Chondrocyte (in vitro differentiated cells): ENCODE measurements at places on chromosomes 4 and X. TPM values are rescaled to one million over a fixed set of nuclear protein-coding genes. Genes with fewer than 3 reads are reported as not detected.

The FGF2 gene
- 25.0 to 26.2 TPM (median 25.1 TPM) in 3 replicates for total RNA-seq

The SYNPO2 gene
- total RNA-seq: 12.3 to 21.5 TPM (median 20.7 TPM) in 3 replicates

The TRPC5OS gene
- total RNA-seq: not detected in 3 replicates

The RENBP gene
- total RNA-seq: 6.5 to 13.4 TPM (median 13.1 TPM) in 3 replicates

The DUSP21 gene
- not detected in 3 replicates for total RNA-seq

The GAGE12E gene
- not detected in 3 replicates for total RNA-seq

The CXorf49 gene
- not detected in 3 replicates for total RNA-seq

The PPP3CA gene
- 36.5 to 46.4 TPM (median 38.3 TPM) in 3 replicates for total RNA-seq

The EXOC1L gene
- total RNA-seq: not detected in 3 replicates

The SUPT20HL1 gene
- total RNA-seq: not detected in 3 replicates

The SRPX gene
- 33.5 to 35.8 TPM (median 34.2 TPM) in 3 replicates for total RNA-seq

The STOX2 gene
- total RNA-seq: 1.6 to 1.9 TPM (median 1.6 TPM) in 3 replicates

The SPRY1 gene
- total RNA-seq: 28.4 to 61.4 TPM (median 54.2 TPM) in 3 replicates

The GYPA gene
- total RNA-seq: not detected in 3 replicates

The MUC7 gene
- total RNA-seq: not detected in 3 replicates

The KLB gene
- total RNA-seq: not detected in 3 replicates

The MAGEA11 gene
- total RNA-seq: not detected in 3 replicates

The VCX2 gene
- total RNA-seq: not detected in 3 replicates

DNA sequence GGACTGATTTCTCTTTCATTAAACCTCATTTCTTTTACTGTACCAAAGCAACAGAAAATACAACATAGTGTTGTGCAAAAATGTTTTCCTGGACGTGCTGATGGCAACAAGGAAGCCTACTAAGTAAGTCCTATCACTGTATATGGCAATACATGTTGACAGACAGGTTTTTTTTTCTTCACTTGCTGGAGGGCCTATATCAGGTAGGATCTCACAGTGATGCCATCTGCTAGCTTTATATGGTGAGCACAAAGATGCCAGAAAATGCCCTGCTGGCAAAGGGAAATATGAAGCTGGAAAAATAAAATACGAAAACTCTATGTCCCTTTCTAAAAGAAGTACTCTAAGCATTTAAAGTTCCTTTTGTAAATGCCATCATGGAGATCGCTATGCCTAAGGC lies 119.0 kb upstream of the PDLIM3 start:
- no peak for DNase-seq
- peaks cover 14% of the 10 kb centered on the region for H3K36me3 ChIP-seq
- peak overlapping the region; percentile 38 for H3K4me3 ChIP-seq
- H3K4me1 ChIP-seq: peaks cover 48% of the 10 kb centered on the region

DNA sequence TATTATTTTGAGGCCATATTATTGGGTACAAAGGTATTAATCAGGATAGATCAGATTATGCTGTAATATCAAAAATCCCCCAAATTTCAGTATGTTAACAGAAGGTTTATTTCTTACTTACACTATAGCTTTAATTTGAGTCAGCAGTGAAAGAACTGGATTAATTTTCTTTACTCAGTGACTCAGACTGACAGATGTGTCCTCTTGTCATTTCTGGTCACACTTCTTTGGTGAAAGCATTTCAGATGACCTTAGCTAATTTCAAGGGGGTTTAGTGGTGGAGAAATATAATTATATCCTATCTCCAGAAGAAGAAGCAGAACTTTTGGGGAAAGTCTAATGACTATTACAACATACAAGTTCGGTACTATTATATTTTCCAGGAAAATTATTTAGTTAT lies 12.4 kb downstream of the DDIT4L start:
- no peaks in the 10 kb centered on the region for H3K27me3 ChIP-seq
- no peaks in the 10 kb centered on the region for H3K36me3 ChIP-seq
- no peaks in the 10 kb centered on the region for H3K4me1 ChIP-seq
- no peak overlapping the region for H3K4me3 ChIP-seq

GRCh38 chr4:161101881-161102280 lies 1061.9 kb downstream of the FSTL5 start:
- peaks cover 7% of the 10 kb centered on the region for H3K27me3 ChIP-seq
- no peaks in the 10 kb centered on the region for H3K4me1 ChIP-seq
- no peak overlapping the region for H3K4me3 ChIP-seq
- DNase-seq: no peak
- no peaks in the 10 kb centered on the region for H3K36me3 ChIP-seq

- no peaks in the 10 kb centered on the region for H3K36me3 ChIP-seq
- no peak overlapping the region for H3K4me3 ChIP-seq
- no peaks in the 10 kb centered on the region for H3K4me1 ChIP-seq
- no peak overlapping the region for H3K27ac ChIP-seq
Observed at GRCh38 chrX:66022632-66023384, 17.1 kb downstream of the VSIG4 start.

GRCh38 chr4:65023883-65024670 lies 614.8 kb upstream of the TECRL start:
- no peak for DNase-seq
- no peak overlapping the region for H3K4me3 ChIP-seq
- H3K36me3 ChIP-seq: no peaks in the 10 kb centered on the region
- H3K4me1 ChIP-seq: no peaks in the 10 kb centered on the region
- H3K27me3 ChIP-seq: no peaks in the 10 kb centered on the region

- peaks cover 11% of the 10 kb centered on the region for H3K4me1 ChIP-seq
- H3K27ac ChIP-seq: peak overlapping the region; percentile 100
- no peaks in the 10 kb centered on the region for H3K27me3 ChIP-seq
- DNase-seq: no peak
Observed at GRCh38 chrX:54045563-54046228, 1.4 kb upstream of the PHF8 start.

GRCh38 chr4:181661090-181661489 lies 582.1 kb upstream of the TENM3 start:
- peaks cover 42% of the 10 kb centered on the region for H3K4me1 ChIP-seq
- no peaks in the 10 kb centered on the region for H3K27me3 ChIP-seq
- H3K36me3 ChIP-seq: no peaks in the 10 kb centered on the region
- peak overlapping the region; percentile 73 for H3K27ac ChIP-seq
- H3K4me3 ChIP-seq: no peak overlapping the region
- DNase-seq: no peak

- H3K4me3 ChIP-seq: no peak overlapping the region
- no peak for DNase-seq
- H3K27ac ChIP-seq: no peak overlapping the region
- peaks cover 4% of the 10 kb centered on the region for H3K4me1 ChIP-seq
- no peaks in the 10 kb centered on the region for H3K27me3 ChIP-seq
Observed at GRCh38 chr4:34108391-34108790, 2135.9 kb downstream of the ARAP2 start.

DNA sequence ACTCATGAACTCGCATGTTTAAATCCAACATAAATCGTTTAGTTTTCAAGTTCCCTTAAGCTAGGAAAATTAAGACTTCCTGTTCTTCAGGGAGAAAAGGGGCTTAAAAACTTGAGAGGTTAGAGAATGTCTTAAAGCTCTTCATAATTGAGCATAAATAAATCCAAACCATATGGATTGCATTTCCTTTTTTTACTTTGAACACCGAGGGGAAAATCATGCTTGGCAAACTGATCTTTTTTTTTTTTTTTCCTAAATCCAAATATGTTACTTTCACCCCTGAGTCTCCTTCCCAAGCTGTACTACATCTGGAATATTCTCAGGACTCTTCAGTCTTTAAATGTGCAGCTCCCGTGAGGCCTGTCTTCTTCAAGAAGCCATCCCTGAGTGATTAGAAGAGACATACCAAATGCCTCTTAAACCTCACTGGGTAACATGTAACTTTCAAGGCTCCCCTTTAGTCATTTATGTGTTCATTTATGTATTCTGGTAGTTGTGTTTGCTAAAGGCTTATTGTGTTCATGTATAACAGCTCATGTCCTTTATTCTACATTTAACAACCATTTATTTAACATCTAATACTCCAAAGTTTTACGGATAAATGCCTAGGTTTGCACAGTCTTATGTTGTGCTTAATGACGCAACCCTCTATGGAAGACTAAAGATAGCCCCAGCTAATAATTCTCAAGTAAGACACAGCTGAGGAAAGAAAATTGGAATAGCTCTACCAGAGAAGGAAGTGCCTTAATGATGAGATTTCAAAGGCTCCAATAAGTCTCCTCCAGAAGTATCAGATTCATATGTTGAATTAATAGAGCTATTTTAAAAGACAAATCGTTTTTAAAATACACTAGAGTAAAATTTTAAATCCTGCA lies 107.0 kb downstream of the AGTR2 start:
- H3K4me3 ChIP-seq: no peak overlapping the region
- no peaks in the 10 kb centered on the region for H3K4me1 ChIP-seq
- DNase-seq: no peak
- no peak overlapping the region for H3K27ac ChIP-seq
- no peaks in the 10 kb centered on the region for H3K27me3 ChIP-seq

- no peaks in the 10 kb centered on the region for H3K4me1 ChIP-seq
- no peak overlapping the region for H3K4me3 ChIP-seq
- no peak for DNase-seq
- H3K27ac ChIP-seq: no peak overlapping the region
- H3K27me3 ChIP-seq: peaks cover 5% of the 10 kb centered on the region
- no peaks in the 10 kb centered on the region for H3K36me3 ChIP-seq
Observed at GRCh38 chr4:44984083-44984482, 257.7 kb upstream of the GNPDA2 start.

DNA sequence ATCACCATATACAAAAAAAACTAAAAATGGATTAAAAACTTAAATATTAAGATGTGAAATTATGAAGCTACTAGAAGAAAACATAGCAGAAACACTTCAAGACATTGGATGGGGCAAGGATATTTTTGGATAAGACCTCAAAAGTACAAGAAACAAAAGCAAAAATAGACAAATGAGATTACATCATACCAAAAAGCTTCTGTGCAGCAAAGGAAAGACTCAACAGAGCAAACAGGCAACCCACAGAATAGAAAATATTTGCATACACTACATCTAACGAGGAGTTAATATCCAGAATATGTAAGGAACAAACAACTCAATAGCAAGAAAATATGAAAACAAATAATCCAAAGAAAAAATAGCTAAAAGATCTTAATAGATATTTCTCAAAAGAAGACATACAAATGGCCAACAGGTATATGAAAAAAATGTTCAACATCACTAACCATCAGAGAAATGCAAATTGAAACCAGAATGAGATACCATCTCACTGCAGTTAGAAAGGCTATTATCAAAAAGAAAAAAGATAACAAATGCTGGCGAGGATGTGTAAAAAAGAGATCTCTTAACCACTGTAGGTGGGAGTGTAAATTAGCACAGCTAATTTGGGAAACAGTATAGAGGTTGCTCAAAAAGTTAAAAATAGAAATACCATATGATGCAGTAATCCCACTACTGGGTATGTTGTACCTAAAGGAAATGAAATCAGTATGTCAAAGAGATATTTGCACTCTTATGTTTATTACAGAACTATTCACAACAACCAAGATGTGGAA lies 17.8 kb upstream of the LRCH2 start:
- peaks cover 30% of the 10 kb centered on the region for H3K27me3 ChIP-seq
- no peak overlapping the region for H3K4me3 ChIP-seq
- no peak overlapping the region for H3K27ac ChIP-seq
- H3K36me3 ChIP-seq: no peaks in the 10 kb centered on the region
- peaks cover 6% of the 10 kb centered on the region for H3K4me1 ChIP-seq

DNA sequence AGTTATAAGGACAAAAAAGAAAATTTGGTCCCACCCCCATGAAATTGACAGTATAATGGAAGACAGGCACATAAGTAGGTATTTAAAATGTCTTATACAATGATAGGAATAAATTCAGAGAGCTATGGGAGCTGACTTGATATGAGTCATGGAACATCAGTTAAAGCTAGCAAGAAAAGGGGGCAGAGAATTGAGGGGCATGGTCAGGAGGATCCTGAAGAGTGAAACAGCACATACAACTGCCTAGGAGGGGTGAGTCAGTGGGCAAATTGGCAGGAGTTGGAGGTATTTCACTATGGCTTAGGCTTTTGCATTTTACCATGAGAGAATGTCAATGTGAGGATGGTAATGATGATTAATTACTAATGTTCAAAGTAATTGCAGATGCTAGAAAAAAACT lies 95.4 kb upstream of the BANK1 start:
- no peaks in the 10 kb centered on the region for H3K36me3 ChIP-seq
- no peak overlapping the region for H3K27ac ChIP-seq
- DNase-seq: no peak
- peaks cover 14% of the 10 kb centered on the region for H3K27me3 ChIP-seq
- no peak overlapping the region for H3K4me3 ChIP-seq

- no peak for DNase-seq
- no peaks in the 10 kb centered on the region for H3K27me3 ChIP-seq
- peaks cover 14% of the 10 kb centered on the region for H3K36me3 ChIP-seq
- peak overlapping the region; percentile 61 for H3K4me3 ChIP-seq
- no peak overlapping the region for H3K27ac ChIP-seq
- H3K4me1 ChIP-seq: peaks cover 18% of the 10 kb centered on the region
Observed at GRCh38 chr4:2818351-2818939, 25.2 kb upstream of the ADD1 start.

- H3K4me3 ChIP-seq: no peak overlapping the region
- H3K36me3 ChIP-seq: peaks cover 6% of the 10 kb centered on the region
- H3K27me3 ChIP-seq: peaks cover 25% of the 10 kb centered on the region
- H3K4me1 ChIP-seq: peaks cover 6% of the 10 kb centered on the region
- peak; percentile 50 for DNase-seq
- H3K27ac ChIP-seq: no peak overlapping the region
Observed at GRCh38 chr4:7350396-7350795, 84.3 kb downstream of the PSAPL1 start.

- H3K27ac ChIP-seq: no peak overlapping the region
- H3K4me3 ChIP-seq: no peak overlapping the region
- no peaks in the 10 kb centered on the region for H3K36me3 ChIP-seq
- no peaks in the 10 kb centered on the region for H3K27me3 ChIP-seq
Observed at GRCh38 chrX:47093248-47093647, 15.0 kb downstream of the RGN start.

DNA sequence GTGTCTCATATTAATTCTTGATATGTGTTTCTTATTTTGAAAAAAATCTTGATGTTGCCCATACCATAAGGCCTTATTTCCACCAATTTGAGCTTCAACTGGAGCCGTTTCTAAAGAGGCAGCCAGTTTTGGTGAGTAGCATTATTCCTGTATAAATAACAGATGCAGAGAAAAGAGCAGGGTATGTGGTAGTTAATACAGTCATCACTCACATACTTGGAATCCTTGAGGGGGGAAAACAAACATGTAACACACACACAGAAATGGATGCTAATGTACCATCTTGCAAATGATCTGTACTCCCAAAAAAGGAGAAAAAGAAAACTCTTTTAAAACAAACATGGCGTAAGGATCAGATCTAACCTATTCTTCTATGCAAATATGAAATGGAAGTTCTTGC lies 389.7 kb downstream of the GPM6A start:
- no peaks in the 10 kb centered on the region for H3K27me3 ChIP-seq
- no peak for DNase-seq
- peaks cover 67% of the 10 kb centered on the region for H3K4me1 ChIP-seq
- peak overlapping the region; percentile 86 for H3K27ac ChIP-seq
- no peak overlapping the region for H3K4me3 ChIP-seq

- H3K27me3 ChIP-seq: peaks cover 32% of the 10 kb centered on the region
- H3K4me1 ChIP-seq: peaks cover 4% of the 10 kb centered on the region
- no peak for DNase-seq
- no peak overlapping the region for H3K27ac ChIP-seq
Observed at GRCh38 chr4:121457278-121457875, 76.6 kb upstream of the QRFPR start.

GRCh38 chr4:155666344-155667221 lies at the start of gene GUCY1A1:
Gene GUCY1A1 (plus strand): TSS chr4:155666848. CDS start chr4:155696868, 30,020 bp downstream.
- H3K36me3 ChIP-seq: peaks cover 1% of the 10 kb centered on the region
- H3K27ac ChIP-seq: peak within 1 kb of the TSS; percentile 84
- DNase-seq: no peak
- H3K4me3 ChIP-seq: peak within 1 kb of the TSS; percentile 86
- H3K4me1 ChIP-seq: peaks cover 43% of the 10 kb centered on the region
